ENCODE measurements at places on chromosomes 13 and 19.

- DNase-seq: no peak
These were observed 13.9 kb downstream of the NFIX start for GRCh38 chr19:13008926-13009787.

- no peak for DNase-seq
These were observed 27.0 kb upstream of the METTL21C start for GRCh38 chr13:102721800-102722231.

GRCh38 chr13:18948012-18948663, 233.5 kb downstream of the TUBA3C start:
- DNase-seq: no peak

GRCh38 chr13:31849206-31849605, 109.9 kb downstream of the RXFP2 start:
- DNase-seq: no peak

- no peak for DNase-seq
These were observed 692.6 kb downstream of the PCDH17 start for GRCh38 chr13:58324161-58324560.

DNA sequence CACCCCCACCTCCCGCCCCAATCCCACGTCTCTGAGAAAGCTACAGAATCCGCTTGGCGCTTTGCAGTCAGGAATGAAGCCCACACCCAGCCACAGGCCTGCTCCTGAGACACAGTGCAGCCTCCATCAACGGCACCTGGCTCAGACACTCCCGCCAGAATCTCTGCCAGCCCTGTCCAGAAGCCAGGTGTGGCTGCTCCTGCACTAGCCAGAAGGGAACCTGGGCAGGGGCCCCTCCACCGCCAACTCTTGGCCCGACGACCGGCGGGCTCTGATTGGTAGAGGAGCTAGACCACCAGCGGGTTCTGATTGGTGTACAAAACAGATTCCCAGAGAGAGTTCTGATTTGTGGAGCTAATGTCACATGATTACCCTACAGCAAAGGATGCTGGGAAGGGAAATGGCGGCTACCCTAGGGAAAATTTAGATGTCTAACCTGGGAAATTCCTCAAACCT, 2.9 kb upstream of the PPP6R1 start:
- DNase-seq: no peak

DNA sequence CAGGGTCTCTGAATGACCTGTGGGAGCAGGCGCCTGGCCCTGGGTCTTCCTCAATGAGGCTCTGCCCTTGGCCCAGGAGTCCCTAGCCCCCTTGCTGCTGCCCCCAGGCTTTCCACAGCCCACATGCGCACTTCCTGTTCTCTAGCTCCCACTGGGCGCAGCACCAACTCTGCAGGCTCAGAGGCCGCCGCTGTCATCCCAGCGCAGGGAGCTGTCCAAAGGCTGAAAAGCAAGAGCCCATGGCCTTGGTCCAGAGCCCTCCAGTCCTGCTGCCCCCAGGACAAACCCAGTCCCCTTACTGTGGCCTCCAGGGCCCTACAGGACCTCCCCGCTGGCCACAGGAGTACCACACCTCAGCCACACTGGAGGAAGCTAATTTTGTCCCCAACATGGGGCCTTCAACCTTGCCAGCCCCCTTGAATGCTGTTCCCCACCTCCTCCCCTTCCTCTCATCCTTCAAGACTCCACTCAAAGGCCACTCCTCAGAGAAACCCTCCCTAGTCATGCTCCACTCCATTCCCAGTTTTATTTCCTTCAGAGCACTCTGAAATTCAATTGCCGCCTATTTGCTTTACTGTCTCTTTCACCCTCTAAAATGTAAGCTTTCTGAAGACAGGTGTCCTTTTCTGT, 8.0 kb upstream of the POU2F2 start:
- no peak for DNase-seq

- no peak for DNase-seq
These were observed 23.0 kb downstream of the NEK5 start for GRCh38 chr13:52105841-52106240.

DNA sequence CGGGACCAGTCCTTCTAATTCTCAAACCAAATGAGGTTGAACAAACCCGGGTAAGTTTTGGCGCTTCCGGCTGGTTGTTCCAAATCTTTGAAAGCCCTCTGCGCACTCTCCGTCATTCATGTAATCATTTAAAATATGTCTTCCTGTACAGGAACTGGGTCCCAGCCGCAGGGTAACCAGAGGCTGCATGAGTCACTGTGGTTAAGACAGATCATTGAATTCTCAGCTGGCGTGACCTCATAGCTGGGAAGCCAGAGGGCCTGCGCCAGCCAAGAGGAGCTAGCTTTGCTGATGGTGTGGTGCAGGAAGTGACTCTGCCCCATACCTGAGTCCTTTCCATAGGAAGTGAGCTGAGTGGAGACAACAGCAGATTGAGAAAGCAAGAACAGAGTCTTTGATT, 135.2 kb downstream of the TSHZ3 start:
- DNase-seq: peak; percentile 70

- DNase-seq: no peak
These were observed 42.8 kb downstream of the GAS6 start for GRCh38 chr13:113820813-113821651.

DNA sequence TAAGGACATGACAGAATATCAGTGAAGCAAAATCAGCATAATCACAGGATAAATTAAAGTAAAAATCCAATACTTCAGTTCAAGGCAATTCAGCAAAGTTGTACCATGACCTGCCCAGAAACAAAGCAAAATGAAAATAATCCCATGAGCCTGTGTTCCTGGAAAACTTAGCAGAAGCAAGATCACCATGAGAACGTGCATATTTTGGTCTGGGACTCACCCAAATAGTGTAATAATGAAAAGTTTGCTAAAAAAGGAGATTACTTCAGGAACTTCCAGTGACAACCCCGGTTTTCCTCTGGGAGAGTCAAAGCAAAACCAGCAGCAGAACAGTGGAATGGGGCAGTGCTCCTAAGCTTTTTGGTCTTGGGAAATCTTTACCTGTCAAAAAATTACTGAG, 14.9 kb upstream of the RPL21 start:
- DNase-seq: no peak

DNA sequence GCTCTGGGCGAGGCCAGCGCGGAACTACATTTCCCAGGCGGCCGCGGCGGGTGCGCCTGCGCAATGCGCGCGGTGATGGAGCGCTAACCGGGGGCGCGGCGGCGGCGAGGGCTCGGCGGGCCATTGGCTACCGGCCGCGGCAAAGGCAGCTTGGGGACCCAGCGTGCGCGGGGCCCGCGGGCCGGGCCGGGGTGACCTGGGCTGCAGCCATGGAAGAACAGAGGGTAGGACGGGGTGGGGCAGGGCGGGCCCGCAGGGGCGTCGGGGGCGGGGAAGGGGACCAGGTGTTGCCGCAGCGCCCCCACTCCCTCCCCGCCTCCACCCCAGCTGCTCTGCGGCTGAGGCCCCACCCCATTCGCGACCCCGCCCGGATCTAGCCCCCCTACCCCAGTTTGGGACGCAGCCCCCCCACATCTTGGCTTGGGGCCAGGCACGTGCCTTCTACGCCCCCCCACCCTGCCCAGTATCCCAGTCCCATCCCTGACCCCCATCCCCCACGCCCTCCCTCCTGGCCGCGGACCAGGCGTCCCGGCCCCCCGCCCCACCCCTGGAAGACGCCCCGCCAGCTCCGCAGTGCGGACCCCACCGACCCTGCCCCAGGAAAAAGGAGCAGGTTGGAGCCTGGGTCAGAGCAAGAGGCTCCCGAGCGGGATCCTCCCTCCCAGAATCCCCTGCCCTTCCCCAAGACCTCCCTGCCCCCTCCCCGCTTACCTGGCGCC, at the start of gene FSD1:
FSD1 (plus strand) TSS at position 61 of the 719 bp plus-strand sequence; CDS start at position 210, 149 bp downstream.
- peak; percentile 52 for DNase-seq

- no peak for DNase-seq
These were observed 1.6 kb downstream of the BCAM start for GRCh38 chr19:44810234-44811121.

DNA sequence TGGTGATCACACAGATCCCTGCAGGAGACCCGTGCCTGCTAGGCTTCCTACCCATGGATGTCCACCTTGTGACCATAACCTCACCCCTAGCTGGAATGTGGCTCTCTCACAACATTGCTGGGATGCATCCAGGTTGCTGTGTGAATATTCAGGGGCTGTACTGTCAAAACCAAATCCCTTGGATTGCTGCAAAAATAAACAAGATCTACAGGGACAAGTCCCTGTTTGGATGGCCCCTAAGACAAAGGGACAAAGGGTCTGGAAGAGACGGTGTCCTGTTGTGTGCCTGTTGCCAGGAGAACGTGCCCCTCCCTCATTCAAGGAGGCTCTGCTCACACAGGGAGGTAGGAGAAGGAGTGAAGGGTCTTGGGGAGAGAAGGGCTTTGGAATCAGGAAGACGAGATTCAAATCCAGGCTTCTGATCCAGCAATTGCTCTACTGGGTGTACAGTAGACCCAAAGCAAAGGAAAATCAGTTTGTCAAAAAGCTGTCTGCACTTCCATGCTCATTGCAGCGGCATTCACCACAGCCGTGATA, 89.2 kb upstream of the WASF3 start:
- no peak for DNase-seq

DNA sequence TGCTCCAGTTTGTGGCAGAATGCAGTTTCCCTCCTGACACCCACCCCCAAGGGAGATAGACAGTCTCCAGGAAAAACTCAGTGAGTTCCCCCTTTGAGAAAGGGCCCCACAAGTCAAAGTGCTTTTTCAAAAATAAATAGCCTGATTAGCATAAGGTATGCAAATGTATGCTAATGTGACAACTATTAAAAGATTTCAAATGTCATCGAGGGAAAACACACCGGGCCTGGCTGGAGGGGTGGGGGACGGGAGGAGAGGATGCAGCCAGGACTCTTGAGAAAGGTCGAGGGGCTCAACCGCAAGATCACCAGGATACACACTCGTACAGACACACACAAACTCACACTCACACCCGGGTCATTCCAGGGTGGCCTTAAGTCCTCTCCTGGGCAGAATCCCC, 34.3 kb upstream of the ZNRF4 start:
- no peak for DNase-seq

GRCh38 chr19:45591004-45591637, 6.5 kb upstream of the OPA3 start:
- no peak for DNase-seq

- no peak for DNase-seq
These were observed 2.1 kb downstream of the GATAD2A start for GRCh38 chr19:19407633-19407930.

DNA sequence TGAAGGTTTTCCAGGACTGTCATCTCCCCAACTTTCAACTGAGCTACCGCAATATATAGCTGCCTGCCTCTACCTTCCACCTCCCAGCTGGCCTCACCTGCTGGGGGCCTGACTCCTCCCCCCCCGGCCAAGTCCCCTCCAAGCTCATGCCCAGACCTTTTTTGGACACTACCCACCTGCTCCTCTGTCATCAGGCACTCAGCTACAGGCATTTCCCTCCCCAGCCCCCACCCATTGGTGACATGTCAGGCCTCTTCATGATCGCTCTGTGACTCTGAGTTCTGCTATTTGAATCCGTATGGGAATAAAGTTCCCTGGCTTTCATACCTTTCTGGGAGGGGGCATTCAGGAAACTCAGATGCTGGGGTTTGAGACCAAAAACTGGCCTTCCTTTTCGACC, 1.8 kb downstream of the PRKACA start:
- DNase-seq: no peak

DNA sequence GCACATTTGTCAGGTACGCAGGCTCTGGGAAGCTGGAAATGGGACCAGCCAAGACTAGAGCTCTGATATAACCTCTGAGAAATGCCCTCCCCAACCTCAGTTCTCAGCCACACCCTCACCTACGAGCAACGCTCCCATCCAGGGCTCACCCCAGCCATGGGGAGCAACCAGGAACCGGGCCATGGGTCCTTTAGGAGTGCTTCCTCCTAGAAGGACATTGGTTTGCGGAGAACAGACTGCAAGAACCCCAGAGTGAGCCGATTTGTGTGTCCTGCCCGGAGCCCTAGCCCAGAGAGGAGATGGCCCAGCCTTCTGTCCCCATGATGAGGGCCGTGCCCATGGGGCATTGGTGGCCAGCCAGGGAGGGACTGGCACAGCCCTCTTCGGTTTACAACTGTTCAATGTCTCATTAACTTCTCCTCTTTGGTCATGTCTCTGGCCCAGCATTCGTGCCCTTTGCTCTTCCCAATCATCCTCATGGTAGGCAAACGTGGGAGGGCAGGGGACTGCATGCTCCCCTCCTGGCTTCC, 32.9 kb upstream of the IGSF23 start:
- no peak for DNase-seq

- DNase-seq: no peak
These were observed 7.7 kb upstream of the LRG1 start for GRCh38 chr19:4547303-4548237.

DNA sequence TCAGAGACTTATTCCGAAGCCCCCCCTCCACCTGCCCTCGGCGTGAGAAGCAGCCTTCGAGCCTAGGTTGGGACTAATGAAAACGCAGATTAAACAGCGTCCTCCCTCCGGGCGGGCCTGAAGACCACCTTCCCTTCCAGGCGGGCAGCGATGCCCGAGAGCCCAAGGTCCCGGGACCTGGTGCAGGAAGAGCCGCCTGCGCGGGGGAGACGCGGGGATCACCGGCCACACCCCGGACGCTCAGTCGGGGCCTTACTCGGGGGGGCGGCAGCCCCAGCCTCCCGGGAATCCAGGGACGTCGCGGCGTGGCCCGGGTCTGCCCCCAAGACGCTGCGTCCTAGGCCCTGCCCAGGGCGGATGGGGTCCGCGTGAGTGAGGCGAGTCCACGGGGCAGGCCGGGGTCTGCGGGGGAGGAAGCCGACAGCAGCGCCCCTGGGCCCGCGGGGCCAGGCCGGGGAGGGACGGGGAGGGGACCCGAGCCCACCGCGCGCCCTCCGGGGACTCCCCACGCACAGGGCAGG, 33.3 kb upstream of the SPACA7 start:
- no peak for DNase-seq

DNA sequence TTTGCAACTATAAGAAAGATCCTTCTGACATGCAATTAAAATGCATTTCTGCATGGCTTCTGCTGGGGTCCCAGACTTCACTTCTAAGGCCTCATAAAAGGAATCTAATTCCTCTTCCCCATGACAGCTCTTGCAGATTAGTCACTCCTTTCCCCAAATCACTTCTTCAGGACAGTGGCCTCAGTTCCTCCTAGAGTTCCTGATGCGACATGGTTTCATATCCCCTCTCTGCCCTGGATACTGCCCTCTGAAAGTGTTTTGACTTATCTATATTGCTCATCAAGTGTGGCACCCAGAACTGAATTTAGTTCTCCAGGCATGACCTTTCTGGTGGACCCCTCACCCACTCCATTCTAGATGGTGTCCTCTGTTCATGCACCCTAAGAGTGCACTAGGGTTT, 238.1 kb downstream of the FOXO1 start:
- no peak for DNase-seq

GRCh38 chr19:33419788-33420130, 46.2 kb downstream of the CEBPG start:
- no peak for DNase-seq
